ENCODE measurements at places on chromosomes 5 and 9. TPM values are rescaled to one million over a fixed set of nuclear protein-coding genes. Genes with fewer than 3 reads are reported as not detected.

GRCh38 chr9:109776391-109776790 lies 3.6 kb upstream of the PALM2AKAP2 start:
- DNase-seq = no peak

DNA sequence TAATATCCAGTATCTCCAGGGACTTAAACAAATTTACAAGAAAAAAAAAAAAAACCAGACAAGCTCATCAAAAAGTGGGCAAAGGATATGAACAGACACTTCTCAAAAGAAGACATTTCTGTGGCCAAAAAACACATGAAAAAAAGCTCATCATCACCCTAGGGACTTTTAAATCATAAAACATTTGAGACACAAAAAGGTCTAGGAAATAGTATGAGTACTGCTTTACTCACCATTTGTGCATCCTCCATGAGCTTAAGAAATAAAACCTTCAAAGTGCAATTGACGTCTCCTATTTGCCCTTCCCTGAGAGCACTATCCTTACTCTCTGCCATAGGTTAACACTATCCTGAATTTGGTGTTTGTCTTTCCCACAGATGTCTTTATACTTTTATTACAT lies 193.7 kb upstream of the NREP start:
- DNase-seq = no peak

- no peak for DNase-seq
Observed at GRCh38 chr9:249025-249424, 34.4 kb downstream of the DOCK8 start.

DNA sequence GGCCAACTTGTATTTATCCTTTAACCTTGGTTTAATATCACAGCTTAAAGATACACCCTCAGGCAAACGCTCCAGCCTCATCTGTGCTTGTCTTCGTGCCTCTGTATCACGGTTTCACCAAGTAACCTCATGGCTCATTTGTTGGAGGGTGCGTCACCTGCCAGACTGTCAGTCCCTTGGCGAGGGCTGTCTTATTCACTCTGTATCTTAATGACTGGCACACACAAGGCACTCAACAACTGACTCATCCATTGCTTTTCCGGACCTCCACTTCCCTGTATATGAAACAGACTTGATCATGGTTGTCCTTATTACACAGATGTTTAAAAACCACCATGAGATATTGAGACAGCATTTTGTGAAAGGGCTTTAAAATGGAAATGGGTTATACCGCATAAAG lies 28.0 kb downstream of the LCP2 start:
- DNase-seq = no peak

GRCh38 chr5:10593531-10594181 lies 29.8 kb downstream of the ANKRD33B start:
- DNase-seq = no peak

GRCh38 chr9:2622461-2623287 lies 1.1 kb downstream of the VLDLR start:
- DNase-seq = peak; percentile 35

GRCh38 chr5:33840927-33841547 lies 50.8 kb downstream of the ADAMTS12 start:
- DNase-seq = no peak

GRCh38 chr5:156019571-156020180 lies 307.3 kb upstream of the SGCD start:
- DNase-seq = no peak

DNA sequence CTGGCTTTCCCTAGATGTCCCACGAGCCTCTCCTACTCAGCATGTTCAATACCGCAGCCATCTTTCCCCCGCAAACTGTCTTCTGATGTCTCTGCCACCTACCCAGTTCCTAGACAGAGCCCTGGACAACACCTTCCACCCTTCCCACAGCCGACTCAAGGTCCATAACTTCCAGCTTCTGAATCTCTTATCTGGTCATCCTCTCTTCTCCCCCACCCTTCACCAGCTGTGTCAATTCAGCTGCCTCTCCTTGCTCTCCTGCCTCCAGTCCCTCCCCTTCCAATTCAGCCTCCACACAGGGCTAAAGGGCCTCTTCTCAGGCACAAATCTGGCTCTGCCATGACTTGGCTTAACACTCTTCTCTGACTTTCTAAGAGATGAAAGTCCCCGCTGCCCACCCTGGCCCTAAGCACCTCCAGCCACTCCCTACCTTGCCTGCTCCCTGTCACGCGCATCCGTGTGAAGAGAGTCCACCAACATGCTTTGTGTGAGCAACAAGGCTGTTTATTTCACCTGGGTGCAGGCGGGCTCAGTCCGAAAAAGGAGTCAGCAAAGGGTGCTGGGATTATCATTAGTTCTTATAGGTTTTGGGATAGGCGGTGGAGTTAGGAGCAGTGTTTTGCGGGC lies 25.2 kb downstream of the AQP7 start:
- no peak for DNase-seq

- DNase-seq = no peak
Observed at GRCh38 chr9:112971415-112971814, 40.6 kb downstream of the ZNF883 start.

- no peak for DNase-seq
Observed at GRCh38 chr5:178421699-178422399, 168.3 kb downstream of the COL23A1 start.

DNA sequence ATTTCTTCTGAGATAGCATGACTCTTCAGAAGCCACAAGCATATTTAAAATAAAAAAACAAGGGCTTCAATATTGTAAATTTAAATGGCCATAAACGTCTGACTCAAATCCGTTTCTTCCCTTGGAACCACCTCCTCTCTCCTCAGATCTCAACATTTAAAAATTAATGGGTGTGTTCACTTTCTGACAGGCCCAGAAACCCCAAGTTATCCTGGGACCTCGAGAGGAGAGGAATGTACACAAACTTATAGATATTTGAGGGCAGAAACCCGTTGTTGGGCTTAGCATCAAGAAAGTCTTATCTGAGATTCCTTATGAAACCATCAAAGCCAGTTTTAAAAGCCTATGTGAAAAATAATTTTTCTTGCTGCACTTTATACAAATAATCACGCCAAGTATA lies 29.2 kb downstream of the MLLT3 start:
- DNase-seq = no peak

- DNase-seq = no peak
Observed at GRCh38 chr9:115808695-115809094, 344.9 kb upstream of the PAPPA start.

- no peak for DNase-seq
Observed at GRCh38 chr5:102747386-102748166, 7.5 kb upstream of the PAM start.

DNA sequence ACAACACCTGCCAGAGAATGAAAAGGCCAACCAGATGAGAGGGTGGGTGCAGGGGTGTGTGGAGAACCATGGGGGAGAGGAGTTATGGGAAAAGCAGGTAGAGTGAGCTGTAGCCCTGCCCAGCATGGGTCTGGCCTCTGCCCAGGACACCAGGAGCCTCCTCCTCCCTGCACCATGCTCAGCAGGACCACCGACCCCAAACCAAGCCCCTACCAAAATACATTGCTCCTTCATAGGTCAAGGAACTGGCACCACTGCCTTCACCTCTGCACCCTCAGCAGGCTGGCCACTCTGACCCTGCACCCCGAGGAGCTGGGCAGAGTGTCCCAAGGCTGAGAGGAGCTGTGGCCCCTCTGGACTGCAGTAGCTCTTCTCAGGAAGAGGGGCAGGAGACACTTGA lies 102.0 kb downstream of the NSG2 start:
- DNase-seq = no peak

GRCh38 chr5:95780597-95780996 lies 41.9 kb downstream of the GLRX start:
- DNase-seq = no peak

DNA sequence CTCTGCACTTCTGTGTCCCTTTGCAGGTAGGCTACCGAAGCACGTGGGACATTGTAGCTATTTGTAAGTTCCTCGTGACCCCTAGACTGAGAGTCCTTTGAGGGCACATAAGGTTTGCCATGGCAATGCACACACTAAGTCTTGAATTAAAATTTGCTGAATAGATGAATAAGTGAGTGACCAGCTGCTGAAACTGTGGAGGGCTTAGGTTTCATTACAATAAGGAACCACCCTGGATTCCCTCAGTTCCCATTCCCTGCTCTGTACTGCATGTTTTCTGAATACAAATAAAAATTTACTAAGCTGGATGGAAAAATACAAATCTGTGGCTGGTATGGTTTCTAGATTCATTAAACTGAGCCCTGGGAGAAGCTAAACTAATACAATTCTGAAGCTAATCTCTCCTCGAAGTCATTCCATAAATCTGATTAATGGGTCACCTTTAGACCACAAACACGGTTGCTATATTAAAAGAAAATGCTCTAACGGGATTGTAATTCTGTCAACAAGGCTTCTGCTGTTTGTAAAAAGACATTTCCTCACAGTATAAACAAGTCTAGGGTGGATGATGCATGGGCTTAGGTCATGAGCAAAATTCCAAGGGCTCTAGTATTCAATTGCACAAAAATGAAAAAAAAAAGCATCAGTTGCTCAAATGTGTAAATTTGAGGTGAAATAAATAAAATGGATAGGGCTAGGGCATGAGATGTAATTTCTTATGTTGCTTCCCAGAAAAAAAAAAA lies 172.3 kb downstream of the ATP10B start:
- DNase-seq = no peak

DNA sequence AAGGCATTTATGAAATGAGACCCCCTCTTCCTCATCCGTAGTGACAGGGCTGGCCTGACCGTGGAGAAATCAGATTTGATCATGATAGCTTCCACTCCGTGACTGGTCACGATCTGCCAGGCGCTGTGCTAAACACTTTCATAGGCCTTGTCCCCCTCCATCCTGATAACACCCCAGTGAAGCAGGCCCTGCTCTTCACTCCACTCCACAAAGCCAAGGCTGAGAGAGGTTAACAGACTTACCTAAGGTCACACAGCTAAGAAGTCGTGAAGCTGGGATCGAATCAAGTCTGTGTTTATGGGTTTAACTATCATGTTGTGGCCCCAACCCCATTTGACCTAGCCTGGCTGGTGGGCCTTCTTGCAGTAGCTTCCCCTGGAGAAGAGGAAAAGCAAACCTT lies 53.3 kb upstream of the IL17B start:
- no peak for DNase-seq

DNA sequence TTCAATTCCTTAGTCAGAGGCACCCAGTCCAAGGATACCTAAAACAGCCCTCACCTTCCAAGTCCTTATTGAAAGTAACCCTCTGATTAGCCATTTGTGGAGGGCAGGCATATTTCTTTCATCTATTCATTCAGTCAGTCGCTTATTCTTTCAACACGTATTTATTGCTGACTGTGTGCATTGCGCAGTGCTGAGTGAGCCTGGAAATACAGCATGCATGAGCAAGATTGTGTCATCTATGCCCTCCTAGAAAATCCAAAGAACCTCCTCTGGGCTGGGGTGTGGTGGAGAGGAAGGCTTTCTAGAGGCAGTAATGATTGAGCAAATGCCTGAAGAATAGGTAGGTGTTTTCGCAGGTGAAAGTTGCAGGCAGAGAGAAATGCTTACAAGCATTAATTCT lies 8.5 kb upstream of the FEM1C start:
- no peak for DNase-seq

- no peak for DNase-seq
Observed at GRCh38 chr5:12743582-12743981, 839.3 kb upstream of the CTNND2 start.

DNA sequence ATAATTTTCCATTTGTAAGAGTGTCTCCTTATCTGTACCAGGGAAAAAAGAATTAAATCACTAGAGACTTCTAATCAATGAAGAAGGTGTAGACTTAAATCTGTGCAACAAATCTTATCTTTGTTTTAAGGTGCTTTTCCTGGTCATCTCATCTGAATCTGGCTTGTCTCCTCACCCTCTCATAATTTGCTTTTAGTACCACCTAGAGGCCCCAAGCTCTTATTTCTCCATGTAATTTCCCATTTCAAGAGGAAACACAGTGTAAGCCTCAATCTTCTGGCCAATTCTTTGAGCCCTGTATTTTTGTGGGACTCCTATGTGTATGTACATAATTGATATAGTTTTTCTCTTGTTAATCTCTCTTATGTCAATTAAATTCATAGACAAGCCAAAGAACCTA lies 1975.3 kb upstream of the CDH6 start:
- DNase-seq = no peak

DNA sequence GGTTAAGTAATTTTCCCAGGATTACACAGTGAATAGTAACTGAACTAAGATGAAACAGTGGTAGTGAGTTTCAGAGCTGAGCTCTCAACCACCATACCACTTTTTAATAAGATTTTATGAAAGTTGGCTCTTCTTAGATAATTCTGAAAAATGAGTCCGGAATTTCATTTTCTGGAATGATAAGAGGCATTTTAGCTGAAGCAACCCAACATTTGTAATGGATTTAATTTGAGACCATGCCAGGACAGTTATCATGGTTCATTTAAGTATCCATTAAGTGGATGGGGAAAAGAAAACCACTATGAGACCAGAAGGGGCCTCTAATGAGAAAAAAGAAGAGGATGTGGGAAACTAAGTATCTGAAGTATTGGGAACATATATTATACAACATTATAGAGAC lies 464.7 kb upstream of the C9orf72 start:
- no peak for DNase-seq

- no peak for DNase-seq
Observed at GRCh38 chr5:66620711-66621110, 24.5 kb downstream of the MAST4 start.

DNA sequence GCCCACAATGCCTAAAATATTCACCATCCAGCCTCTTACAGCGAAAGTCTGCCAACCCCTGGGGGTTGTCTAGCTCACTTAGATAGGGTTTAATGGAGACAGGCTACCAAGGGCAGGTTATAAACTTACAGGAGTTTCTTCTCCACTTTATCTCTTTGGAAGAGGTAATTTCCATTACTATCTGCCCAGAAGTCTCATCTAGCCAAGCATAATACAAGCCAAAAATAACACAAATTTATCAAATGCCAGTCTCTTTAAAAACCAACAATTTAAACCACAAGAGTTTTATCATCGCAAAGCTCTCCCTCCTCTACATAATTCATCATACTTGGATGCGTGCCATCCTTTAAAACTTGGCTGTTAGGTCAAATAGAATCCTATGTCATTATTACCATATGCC lies 6.2 kb downstream of the RBM22 start:
- DNase-seq = no peak

The DDX4 gene
- polyA plus RNA-seq = not detected

The OTULINL gene
- 0.72 TPM for polyA plus RNA-seq

The RAI14 gene
- polyA plus RNA-seq = 4.5 TPM

The KIF24 gene
- polyA plus RNA-seq = 0.23 TPM

The OTP gene
- polyA plus RNA-seq = not detected

The HTR4 gene
- 1.3 TPM for polyA plus RNA-seq

The SOHLH1 gene
- polyA plus RNA-seq = not detected

The STPG3 gene
- 0.23 TPM for polyA plus RNA-seq

The PRDM9 gene
- polyA plus RNA-seq = not detected

The GMCL2 gene
- not detected for polyA plus RNA-seq

The BTNL9 gene
- polyA plus RNA-seq = 57.8 TPM

Data from right cardiac atrium (tissue), 5 donors.